ENCODE measurements at places on chromosomes 12 and 14. TPM values are rescaled to one million over a fixed set of nuclear protein-coding genes. Genes with fewer than 3 reads are reported as not detected.

Gene KLHL33
- 0.34 TPM for total RNA-seq

Gene TMEM263
- total RNA-seq: 49.7 TPM

DNA sequence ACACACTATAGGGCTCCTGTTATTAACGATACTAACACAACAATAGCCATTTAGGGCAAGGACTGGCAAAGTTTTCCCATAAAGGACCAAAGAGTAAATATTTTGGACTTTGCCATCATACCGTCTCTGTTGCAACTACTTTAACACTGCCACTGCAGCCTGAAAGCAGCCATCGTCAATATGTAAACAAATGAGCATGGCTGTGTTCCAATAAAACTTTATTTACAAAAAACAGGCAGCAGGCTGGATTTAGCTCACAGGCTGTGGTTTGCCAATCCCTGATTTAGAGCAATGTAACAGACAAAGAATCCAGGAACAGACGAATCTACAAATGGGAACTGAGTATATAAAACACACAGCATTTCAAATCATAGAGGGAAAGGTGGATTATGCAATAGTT is 84.1 kb downstream of the FRMD6 start:
- DNase-seq: no peak

DNA sequence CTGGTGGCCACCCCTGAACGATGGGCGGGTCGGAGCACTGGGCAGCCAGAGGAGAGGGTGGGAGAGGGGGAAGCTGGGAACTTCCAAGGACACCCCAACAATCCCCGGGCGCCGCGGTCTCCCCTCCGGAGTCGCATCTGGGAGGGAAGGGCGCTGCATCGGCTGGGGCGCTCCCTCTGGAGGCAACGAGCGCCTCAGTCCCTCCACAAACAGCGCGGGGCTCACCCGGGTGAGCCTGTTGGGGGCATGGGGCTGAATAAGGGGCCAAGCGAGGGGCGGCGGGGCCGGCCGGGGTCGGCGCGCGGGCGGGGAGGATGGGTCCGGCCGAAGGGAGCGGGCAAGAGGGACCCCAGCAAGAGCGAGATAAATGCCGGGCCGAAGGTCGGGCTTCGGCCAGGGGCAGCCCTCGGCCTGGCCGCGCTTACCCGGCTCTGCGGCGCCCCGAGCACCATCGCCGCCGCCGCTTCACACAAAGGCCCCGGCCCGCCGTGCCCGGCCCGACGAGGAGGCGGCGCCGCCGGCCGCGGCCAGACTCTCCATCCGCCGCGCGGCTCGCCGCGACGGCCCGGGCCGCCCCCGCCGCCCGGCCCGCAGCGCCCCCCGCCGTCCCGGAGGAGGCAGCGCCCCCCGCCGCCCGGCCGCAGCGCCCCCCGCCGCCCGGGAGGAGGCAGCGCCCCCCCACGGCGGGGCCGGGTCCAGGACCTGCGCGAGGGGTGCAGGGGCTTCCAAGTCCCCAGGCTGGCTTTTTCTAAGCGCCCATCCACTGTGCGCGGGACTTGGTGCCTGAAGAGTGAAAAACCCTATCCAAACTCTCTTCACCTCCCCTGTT is at the start of gene ZBTB39:
Gene ZBTB39 (minus strand): TSS at position 567 of the 829 bp plus-strand sequence. CDS start 1,629 bp downstream, outside the sequence.
- peak; percentile 65 for DNase-seq

Gene PLEKHG7
- total RNA-seq: not detected

DNA sequence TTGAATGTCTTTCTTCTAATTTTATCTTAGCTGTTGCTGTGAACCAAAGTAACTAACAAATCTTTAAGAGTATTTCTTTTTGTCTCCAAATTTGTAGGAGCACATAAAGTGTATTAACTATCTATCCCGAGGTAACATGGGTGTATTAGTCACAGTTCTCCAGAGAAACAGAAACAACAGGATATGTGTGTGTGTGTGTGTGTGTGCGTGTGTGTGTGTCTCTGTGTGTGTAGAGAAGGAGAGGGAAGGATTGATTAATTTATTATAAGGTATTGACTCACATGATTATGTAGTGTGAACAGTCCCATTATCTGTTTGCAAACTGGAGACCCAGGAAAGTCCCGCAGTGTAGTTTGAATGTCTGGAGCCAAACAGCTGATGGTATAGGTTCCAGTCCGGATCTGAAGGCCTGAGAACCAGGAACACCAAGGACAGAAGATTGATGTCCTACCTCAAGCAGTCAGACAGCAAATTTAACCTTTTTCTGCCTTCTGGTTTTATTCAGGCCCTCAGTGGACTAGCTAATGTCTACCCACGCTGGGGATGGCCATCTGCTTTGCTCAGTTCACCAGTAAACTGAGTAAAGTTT is 14.4 kb downstream of the G2E3 start:
- DNase-seq: no peak

Gene NEUROD4
- not detected for total RNA-seq

GRCh38 chr12:116607039-116607438 is 47.9 kb downstream of the MAP1LC3B2 start:
- DNase-seq: no peak

GRCh38 chr12:117003883-117004404 is 93.2 kb downstream of the FBXW8 start:
- no peak for DNase-seq

GRCh38 chr12:6697584-6698351 is 2.8 kb downstream of the PIANP start:
- no peak for DNase-seq

GRCh38 chr14:75158843-75159614 is 17.4 kb downstream of the TMED10 start:
- DNase-seq: no peak

DNA sequence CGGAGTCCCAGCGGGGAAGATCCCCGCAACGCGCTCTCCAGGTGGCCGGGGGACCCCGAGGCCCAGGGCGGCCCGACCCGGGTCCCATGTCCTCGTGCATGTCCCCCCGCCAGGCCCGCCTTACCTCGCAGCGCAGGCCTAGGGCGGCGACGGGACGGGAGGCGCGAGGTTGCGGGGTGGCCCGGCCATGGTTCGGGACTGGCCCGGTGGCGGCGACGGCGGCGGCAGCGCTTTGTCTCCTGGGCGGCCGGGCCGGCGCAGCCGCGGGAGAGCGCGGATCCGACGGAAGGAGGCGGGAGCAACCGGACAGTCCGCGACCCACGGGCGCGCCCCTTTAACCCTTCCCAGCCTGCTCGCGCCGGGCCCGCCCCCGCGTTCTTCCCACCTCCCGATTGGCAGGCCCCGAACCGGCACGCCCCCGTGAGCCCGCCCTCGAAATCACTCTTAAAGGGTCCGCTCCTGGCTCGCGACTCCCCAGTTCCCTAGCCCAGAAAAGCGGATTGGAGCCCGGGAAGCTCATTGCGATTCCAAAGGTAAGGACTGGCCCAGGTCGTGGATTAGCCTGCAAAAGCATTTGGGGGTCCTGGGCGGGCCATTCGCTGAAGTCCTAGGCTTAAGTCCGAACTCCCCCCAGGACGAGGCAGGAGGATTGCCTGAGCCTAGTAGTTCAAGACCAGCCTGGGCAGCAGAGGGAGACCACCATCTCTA is at the start of gene PHETA1:
Gene PHETA1 (minus strand): TSS at position 308 of the 708 bp plus-strand sequence. CDS start 5,668 bp downstream, outside the sequence.
- DNase-seq: peak; percentile 97

Gene HCAR2
- 3.3 TPM for total RNA-seq

DNA sequence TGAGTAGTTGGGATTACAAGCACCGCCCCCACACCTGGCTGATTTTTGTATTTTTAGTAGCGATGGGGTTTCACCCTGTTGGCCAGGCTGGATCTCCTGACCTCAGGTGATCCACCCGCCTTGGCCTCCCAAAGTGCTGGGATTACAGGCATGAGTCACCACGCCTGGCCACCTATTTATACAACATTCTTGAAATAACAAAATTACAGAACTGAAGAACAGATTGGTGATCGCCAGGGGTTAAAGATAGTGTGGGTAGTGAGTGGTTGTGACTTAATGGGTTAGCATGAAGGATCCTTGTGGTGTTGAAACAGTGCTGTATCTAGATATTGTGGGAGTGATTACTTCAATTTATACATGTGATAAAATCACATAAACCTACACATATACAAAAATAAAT is 7.4 kb downstream of the GLIPR1L1 start:
- no peak for DNase-seq

Gene NAV3
- 3.9 TPM for total RNA-seq

DNA sequence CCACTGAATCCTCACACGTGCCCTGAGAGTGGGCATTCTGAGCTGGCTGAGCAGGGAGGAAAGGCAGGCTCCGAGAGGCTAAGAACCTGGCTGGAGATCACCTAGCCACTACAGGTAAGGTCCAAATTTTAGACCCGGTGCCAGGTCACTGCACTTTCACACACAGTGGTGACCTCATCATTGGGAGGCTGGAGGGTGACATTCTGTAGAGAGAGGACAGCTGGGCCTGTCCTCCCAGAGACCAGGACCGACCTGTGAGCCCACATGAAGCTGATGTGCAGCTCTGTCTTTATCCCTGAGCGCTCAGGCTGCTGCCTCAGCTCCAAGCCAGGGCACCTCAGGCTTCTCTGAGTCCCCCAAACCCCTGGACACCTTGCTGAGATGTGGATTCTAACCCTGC is 4.1 kb downstream of the TTC7B start:
- DNase-seq: no peak

DNA sequence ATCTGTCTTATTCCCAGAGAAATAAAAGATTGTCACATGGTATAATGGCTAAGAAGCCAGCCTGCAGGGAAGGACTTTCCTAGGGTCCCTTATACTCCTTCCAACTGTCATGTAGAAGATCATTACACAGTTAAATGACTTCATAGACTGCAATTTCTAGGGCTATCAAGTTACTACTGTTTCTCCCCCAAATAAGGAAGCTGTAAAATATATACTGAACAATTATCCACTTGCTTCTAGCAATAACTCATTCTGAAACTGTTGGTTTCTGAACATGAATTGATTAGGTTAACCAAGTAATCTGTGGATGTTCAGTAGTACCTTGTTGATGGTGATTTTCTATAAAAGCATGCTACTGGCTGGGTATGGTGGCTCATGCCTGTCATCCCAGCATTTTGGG is 44.6 kb downstream of the A2ML1 start:
- no peak for DNase-seq

GRCh38 chr12:105431537-105432100 is 101.1 kb downstream of the C12orf75 start:
- DNase-seq: no peak

DNA sequence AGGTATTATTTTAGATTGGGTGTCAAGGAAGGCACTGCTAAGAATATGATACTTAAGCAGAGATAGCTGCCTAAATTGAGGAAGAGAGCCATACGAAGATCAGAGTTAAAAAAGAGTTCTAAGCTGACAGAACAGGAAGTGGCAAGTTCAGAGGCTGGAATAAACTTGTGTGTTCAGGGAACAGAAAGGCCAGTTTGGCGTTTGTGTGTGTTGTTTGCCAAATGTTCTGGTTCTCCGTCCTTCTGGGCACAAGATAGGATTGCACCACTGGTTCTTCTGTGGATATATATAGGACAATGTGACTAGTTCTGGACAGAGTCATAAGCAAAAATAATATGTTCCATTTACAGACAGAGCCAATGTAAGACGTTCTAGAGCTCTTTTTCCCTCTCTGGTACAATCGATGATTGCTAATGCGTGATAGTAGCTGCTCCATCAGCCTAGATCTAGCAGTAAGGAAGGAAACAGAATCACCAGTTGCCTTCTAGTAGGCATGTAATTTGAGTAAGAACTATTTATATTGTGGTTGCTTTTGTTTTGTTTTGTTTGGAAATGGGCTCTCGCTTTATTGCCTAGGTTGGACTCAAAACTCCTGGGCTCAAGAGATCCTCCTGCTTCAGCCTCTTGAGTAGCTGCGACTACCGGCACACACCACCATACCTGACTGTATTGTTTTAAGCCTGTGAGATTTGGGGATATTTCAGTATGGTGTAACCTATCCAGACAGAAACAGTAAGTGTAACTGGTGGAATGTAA is 7.4 kb downstream of the BBS10 start:
- DNase-seq: no peak

DNA sequence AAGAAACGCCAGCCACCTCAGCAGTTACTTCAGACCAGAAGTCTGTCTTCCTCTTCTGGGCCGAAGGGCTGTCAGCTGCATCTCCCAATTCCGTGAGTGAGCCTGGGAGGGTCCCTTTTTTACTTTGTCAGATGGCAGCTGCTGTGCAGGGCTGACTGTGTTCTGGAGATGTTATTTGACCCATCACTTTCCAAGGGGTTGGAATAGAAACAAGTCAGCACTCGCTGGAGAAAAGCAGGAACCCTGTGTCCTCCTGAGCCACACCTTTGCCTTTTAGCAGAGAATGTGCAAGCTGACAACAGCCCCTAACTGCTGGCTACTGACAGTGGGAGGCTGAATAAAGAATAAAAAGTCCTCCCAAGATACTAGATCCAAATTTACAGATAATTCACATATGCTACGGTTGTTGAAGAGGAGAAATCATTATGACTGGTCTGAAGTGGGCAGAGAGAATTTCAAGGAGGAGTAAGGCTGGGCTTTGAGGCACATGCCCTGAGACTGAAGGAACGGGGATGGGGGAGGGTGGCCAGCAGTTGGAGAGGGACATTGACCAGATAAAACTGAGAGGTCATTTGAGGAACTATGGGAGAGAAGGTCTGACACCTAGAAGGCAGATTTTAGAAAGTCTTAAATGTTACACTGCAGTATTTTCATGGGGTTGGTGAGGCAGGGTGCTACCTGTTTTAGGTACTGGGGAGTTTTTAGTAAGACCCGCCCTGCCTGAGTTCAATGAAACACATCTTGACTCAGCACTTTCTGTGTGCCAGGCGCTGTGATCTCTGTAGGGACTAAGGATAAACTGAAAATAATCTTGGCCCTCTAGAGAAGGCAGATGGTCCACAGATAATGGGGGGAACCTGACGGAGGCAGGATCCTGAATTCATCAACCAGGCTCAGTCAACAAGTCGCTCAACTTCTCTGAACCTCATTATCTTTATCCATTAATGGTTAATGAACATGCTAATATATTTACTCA is 27.4 kb downstream of the FAM234B start:
- no peak for DNase-seq

DNA sequence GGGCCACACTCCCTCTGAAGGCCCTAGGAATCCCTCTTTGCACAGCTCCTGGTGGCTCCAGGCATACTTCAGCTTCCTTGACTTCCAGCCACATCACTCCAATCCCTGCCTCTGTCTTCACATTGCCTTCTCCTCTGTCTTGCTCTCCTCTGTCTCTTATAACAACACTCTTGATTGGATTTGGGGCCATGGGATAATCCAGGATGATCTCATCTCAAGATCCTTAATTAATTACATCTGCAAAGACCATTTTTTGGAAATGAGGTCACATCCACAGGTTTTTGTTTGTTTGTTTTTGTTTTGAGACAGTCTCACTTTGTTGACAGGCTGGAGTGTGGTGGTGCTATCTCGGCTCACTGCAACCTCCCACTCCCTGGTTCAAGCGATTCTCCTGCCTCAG is 88.7 kb downstream of the TMTC1 start:
- DNase-seq: no peak

Gene SERPINA5
- total RNA-seq: 13.8 TPM

Gene KRT8
- total RNA-seq: 194 TPM

All from left cardiac atrium (tissue), 4 donors.